ENCODE measurements at places on chromosomes 11 and 22.

- no peak for DNase-seq
These were observed 13.4 kb upstream of the ST14 start for GRCh38 chr11:130145975-130146776.

DNA sequence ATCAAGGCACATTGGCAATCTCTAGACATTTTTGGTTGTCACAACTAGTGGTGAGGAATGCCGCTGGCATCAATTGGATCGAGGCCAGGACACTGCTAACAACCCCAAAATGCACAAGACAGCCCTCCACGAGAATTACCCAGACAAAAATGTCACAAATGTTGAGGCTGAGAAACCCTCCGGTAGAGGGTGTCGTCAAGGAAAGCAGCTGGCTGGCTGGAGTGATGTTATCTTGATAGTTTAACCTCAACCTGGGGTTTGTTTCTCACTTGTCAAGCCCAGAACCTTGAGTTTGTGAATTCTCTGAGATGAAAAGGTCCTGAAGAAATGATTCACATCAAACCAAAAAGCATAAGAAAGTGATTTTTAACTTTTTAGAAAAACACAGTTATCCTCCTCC lies 21.1 kb upstream of the TMPRSS13 start:
- no peak for DNase-seq

DNA sequence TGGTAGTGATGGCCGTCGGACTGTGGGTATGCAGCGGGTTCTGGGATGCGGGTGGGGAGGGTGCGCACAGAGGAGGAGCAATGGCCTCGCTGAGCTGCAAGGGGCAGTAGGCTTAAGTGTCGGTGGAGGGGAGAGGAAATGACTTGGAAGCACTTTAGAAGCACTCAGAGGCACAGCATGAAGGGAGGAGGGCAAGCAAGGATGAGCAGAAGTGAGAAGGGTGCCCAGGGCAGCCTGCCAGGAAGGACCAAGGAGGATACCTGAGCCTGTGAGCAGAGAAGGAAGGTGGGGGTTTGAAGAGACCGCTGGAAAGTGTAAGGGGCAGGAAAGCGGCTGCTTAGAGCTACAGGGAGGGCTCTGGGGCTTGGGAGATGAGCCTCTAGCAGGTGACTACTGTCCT lies 330 bp downstream of the SLC5A1 start:
- DNase-seq: no peak

- no peak for DNase-seq
These were observed 41.0 kb downstream of the ELMOD1 start for GRCh38 chr11:107631931-107632330.

DNA sequence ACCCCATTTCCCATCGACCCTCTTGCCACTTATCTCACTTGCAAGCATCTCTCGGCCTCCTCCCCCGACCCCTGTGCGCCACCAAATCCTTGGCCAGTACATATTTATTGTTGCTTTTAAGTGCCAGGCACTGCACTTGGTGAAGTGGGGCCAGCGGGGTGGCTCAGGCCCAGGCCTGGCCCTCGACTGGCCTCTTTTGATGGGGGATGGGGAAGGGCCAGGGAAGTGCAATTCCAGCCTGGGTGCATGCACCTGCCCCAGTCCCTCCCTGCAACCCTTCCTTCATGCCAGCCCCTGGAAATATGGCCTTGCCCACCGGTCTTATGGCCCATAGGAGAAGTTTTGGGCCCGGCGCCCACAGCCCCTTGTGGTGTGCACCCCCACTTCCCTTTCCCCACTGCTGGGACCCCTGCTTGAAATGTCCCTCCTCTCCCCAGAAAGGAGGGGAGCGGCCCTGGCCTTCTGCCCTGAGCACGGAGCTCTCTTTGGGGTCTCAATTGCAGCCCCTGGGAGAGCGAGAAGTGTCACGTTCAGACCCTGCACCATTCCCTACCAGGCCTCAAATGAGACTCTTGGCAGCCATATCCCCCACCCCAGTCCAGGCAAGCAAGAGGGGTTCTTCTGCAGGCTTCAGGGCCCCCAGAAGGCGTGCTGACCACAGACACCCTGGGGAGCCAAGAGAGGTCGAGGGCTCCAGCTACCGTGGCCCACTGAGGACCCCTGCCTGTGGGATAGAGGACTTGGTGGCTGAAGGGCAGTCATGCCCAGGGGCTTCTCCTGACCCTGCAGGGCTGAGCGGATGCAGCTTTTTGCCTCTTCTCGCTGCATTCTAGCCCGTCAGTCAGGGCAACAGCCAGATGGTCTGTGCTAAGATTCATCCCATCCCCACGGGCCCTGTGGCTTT lies 961 bp downstream of the SUSD2 start:
- no peak for DNase-seq

DNA sequence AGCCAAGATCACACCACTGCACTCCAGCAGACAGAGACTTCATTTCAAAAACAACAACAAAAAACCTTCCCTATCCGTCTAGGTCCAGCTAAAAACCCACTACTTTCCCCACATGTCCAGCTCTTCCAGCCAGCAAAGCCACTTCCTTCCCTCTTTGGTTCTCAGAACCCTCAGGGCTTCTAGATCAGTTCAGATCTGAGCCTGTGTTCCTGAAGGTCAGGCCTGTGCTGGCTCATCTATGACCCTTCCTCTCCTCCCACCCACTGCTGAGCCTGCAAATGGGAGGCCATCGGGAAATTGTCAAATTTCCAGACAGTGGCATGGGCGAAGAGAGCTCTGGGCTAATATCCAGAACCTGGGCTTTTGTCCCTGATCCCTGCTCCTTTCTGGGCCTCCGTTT lies 37.8 kb downstream of the SLCO2B1 start:
- no peak for DNase-seq

DNA sequence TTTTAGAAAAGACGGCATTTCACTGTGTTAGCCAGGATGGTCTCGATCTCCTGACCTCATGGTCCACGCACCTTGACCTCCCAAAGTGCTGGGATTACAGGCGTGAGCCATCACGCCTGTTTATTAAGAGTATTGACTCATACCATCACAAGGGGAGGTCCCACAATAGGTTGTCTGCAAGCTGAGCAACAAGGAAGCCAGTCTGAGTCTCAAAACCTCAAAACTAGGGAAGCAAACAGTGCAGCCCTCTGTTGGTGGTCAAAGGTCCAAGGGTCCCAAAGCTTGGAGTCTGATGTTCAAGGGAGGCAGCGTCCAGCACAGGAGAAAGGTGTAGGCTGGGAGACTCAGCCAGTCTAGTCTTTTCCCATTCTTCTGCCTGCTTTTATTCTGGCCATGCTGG lies 32.8 kb upstream of the LDLRAD3 start:
- no peak for DNase-seq

- DNase-seq: no peak
These were observed 23.1 kb upstream of the USP47 start for GRCh38 chr11:11818529-11819121.

GRCh38 chr11:10375280-10375971 lies 70.6 kb downstream of the ADM start:
- no peak for DNase-seq

DNA sequence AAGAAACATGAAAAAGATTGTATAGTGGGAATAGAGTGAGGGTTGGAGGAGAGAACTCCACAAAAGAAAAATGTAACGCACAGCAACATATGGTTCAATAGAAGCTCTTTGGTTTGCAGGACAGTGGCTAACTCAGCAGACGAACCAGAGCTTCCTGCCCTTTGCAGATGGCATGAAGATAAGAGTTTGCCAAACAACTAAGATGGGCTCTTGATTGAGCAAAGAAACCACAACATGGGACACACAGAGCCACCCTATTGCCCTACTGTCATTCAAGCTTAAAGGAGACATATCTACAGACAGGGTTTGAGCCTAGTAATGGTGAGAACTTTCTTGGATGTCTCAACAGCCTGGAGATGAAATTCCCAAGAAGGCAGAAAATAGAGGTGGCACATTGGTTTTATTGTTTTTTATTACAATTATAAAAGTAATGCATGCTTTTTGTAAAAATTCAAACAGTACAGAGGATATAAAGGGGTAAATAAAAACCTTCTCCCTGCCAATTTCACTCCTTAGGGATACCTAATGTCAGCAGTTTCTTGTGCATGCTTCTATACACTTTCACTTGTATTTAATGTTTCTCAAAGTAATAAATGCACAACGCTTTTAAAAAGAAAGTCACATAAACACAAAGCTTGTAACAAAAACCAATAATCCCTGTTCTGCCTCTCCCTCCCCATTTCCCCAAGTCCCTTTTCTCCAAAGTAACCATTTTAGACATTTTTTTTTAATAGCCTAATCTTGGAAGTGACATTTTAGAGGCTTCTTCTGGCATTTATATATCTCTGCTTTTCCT lies 63.7 kb downstream of the COPB1 start:
- DNase-seq: no peak

GRCh38 chr22:28917747-28918549 lies 34.6 kb downstream of the ZNRF3 start:
- peak; percentile 90 for DNase-seq

- DNase-seq: peak; percentile 37
These were observed 61.0 kb downstream of the LARGE2 start for GRCh38 chr11:45983471-45983845.

- DNase-seq: no peak
These were observed 29.8 kb upstream of the EED start for GRCh38 chr11:86214710-86215109.

DNA sequence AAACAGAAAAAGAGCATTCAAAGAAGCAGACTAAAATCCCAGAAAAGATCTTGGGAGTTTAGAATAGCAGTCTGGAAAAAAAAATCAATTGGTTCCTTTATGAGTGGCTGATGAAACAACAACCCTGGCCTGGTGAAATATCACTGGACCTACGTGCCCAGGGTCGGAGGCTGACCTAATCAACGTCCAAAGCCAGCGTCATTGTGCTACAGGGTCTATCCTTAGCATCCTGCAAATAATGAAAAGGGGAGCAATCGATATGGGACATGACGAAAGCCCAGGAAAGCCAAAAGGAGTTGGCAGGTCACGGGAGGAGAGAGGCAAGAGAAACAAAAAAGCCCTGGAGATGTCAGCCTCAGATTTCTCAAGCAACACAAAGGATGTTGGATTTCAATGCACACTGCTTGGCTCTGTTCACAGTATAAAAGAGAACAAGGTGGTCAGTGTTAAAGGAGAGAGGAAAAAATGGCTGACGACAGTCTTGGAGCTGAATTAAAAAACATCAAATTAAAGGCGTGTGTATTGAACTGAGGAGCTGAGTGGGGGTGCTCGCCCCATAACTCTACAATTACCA lies 148.8 kb downstream of the BLID start:
- peak; percentile 63 for DNase-seq

DNA sequence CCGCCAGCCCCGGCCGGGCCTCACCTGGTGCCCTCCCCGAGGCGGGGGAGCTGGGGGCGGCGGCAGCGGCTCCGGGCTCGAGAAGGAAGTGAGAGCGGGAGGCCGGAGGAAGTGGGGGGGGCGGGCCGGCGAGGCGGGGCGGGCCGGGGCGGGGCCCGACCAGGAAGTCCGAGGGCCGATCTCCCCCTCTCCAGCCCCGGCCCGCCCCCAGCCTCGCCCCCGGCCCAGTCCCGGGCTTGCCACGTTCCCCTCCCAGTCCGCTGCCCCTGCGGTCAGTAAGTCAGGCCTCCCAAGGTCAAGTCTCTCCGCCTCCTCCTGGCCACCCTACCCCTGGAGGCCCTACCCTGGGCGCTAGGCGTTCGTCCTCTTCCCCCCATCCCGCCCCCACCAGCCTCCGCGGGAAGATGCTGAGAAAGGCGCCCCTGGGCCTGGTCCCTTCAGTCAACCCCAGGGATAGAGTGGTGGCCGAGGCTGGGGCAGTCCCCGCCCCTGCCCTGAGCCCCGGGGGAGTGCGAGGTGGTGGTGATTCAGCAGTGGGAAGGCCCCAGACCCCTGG lies at the start of gene RHOG:
Gene RHOG (minus strand): TSS at position 90 of the 556 bp plus-strand sequence. CDS start 12,821 bp downstream, outside the sequence.
- DNase-seq: peak; percentile 65

DNA sequence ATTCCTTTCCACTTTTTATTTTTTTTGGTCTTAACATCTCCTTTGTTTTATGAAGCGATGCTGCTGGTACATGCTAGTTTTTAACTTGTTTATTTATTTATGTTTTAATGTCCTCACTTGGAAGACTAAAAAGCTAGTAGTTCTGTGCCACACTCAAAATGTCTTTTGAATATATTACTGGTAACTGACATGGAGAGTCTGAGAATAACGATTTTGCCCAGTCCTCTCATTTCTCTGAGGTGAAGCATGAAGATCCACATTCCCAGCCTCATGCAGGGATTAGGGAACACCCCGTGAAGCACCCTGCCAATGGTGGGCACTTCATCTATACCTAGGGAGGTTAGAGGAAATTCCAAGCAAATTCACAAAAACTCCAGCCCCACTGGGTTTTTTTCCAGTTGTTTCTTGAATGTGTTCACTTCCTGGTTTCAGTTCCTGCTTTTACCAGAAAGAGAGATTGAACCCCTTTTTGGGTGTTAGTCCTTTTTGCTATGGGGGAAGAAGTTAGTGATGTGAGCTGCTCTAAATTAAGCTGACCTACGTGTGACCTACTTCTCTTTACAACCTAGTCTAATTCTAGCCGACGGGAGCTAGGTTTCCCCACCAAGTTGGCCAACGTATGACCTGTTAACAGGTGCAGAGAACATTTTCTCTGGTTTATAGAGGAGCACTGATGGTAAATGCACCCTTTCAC lies 106.1 kb downstream of the SLC1A2 start:
- no peak for DNase-seq

DNA sequence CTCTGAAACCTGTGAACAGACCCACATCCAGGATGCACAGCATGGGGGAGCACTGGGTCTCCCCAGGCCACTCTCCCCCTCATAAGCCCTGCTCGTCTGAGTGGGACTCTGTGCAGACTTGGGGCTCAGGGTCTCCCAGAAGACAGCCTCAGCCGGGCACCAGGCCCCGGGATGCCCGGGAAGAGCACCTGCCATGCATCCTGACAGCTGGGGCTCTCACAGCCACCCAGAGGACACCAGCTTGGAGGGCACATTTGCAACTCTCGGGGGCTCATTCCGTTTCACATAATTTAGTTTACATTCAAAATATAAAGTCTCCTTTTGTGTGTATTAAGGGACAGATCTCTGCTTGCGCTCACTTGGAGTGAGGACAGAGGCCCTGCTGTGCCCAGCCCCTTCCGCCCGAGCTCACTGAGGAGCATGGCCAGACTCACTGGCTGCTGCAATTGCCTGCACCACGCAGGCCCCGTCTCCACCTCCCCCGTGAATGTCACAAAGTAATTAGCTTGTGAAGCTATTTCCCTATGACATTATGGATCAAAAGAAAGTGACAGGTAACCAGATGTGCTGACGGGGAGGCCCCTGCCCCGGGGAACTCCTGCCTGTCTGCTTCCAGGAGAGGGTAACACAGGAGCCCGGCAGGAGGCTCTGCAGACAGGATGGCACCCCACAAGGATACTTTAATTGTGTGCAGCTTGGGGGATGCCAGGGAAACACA lies 275.6 kb downstream of the BRD1 start:
- peak; percentile 50 for DNase-seq

- DNase-seq: no peak
These were observed 75.2 kb downstream of the MYO7A start for GRCh38 chr11:77202941-77203900.

DNA sequence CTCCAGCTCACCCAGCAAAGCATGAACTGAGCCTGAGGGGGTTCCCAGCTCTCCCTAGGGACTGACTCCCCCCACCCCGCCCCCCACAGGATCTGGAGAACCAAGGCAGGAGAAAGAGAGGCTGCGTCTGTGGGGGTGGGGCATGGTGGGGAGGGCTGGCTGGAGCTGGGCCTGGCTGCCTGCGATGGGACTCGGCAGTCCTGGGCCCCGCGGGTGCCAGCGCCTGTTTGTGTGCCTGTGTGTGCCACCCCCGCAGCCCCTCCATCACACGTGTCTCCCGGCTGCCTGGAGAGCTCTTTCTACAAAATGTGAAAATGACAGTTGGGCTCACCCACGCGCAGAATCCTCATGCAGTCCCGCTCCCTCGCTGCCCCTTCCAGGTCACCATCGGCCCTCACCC lies 46.8 kb downstream of the CACNA1I start:
- no peak for DNase-seq
